ENCODE measurements at places on chromosomes 1 and 21.

DNA sequence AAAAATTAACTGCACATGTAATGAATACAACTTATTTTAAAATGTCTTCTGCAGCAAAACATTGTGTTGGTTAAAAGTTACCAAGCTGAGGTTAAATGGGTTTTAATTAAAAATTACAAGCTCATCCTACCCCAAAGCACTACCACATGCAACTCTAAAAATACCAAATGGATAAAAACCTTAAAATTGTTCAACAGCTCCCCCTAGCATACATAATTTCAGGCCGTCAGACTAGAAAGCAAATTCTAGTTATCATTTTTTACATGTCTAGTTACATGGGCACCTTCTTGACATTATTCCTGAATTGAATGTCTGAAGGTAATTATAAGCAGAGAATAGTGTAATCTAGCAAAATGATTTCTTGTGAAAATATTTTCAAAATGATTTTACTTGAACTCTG is 176.5 kb downstream of the C1orf21 start:
- peak; percentile 6 for DNase-seq

- DNase-seq, result no peak
These were observed 59.9 kb downstream of the JAK1 start for GRCh38 chr1:64906447-64906846.

- no peak for DNase-seq
These were observed 45.3 kb downstream of the ITSN1 start for GRCh38 chr21:33687634-33688033.

DNA sequence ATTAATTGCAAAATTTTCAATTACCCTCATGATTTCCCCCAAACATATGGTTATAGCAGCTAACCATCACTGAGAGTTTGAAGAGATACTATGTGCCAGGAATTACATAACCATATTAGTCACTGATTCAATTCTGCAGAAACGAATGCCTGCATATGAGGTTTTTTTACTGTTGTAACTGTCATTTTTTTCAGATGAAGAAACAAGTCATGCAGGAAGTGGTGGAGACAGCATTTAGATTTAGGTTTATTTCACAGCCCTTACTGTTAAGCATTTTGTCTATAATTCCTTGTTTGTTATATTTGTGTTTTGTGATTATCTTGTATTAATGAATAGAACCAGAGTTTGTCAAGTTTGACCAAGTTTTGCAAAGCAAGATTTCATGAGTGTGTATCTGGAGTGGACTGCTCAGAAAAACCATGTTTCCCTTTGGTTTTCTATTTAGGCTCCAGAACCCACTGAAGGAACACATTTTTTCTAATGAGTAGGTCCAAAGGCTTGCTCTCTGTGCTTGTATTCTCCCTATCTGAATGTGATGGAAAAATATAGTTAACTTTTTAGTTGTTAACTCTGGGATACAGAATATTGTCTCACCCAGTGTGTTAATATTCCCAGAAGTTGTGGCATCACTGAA is 308.5 kb upstream of the ADAMTS5 start:
- no peak for DNase-seq

DNA sequence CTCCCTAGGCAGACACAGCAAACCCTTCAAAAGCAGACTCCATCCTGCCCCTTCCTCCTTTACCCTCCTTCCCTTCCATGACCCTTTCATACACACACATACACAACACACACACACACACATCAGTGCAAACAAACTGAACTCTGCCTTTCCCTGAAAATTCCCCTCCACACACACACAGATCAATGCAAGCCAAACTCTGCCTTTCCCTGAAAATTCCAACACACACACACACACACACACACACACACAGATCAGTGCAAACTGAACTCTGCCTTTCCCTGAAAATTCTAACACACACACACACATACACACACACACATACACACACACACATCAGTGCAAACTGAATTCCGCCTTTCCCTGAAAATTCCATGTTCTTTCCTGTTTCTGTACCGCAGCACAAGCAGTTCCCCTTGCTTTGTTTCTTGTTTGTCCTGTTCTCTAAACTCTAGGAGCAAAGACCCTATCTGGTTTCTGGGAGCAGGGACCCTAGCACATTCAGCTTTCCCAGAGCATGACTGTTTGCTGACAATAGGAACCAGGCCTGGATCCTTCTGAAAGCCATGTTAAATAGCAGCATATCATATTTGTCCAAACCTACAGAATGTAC is 91.0 kb downstream of the PTPN14 start:
- no peak for DNase-seq

DNA sequence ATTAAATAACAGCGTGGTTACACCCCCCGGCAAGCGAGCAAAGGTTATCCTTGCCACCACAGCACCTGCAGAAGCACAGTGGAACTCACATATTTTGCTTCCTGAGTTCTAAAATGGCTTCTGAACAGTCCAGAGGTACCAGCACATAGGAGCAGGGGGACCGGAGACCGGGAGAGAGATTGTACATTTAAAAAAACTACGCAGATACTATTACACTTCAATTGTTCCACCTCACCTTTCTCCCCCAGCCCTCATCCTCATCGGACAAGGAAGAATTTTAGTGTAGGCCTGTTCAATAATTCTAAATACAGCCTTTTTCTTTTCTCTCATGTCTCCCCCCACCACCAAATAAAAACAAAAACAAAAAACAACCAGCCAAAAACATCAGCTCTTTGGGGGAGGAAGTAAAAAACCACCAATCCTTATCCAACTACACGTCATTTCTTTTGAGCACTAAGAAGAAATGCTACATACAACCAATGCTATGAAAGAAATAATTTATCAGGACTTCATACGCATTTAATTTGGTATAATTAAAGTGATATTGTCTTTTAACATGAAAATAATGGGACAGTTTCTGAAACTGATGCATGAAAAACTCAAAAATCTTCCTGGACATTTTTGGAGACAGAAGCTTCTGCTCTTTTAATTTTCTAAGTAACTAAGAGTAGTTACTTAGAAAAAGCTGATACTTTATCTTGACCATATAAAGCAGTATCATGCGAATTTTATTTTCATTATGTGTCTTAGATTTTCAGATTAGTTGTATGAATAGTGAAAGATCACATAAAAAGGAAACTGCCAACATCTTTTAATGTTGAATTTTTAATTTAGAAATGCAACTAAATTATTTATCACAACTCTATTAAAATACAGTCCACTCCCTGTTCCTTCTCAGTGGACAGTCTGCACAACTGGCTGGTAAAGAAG is 9.1 kb downstream of the CDKN2C start:
- peak; percentile 65 for DNase-seq

GRCh38 chr1:164384262-164384661 is 174.7 kb upstream of the PBX1 start:
- DNase-seq, result no peak

- DNase-seq, result no peak
These were observed 56.4 kb downstream of the GRIK3 start for GRCh38 chr1:36977731-36978406.

DNA sequence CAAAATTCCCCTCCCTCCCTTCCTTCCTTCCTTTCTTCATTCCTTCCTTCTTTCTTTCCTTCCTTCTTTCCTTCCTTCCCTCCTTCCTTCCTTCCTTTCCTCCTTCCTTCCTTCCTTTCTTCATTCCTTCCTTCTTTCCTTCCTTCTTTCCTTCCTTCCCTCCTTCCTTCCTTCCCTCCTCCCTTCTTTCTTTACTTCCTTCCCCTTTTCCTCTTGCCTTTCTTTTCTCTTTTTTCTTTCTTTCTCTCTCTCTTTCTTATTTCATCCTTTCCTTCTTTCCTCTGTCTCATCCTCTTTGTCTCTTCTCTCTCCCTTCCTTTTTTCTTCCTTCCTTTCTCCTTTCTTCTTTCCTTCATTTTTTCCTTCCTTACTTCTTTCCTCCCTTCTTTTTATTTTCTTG is 171.9 kb upstream of the BRINP3 start:
- no peak for DNase-seq

GRCh38 chr1:1353389-1354151 is 4.4 kb upstream of the DVL1 start:
- no peak for DNase-seq

GRCh38 chr1:30466610-30467009 is 256.8 kb downstream of the MATN1 start:
- no peak for DNase-seq

GRCh38 chr1:153795330-153795837 is 20.2 kb downstream of the SLC27A3 start:
- DNase-seq, result no peak

- DNase-seq, result no peak
These were observed 97.6 kb downstream of the EPHB2 start for GRCh38 chr1:22808186-22808675.

DNA sequence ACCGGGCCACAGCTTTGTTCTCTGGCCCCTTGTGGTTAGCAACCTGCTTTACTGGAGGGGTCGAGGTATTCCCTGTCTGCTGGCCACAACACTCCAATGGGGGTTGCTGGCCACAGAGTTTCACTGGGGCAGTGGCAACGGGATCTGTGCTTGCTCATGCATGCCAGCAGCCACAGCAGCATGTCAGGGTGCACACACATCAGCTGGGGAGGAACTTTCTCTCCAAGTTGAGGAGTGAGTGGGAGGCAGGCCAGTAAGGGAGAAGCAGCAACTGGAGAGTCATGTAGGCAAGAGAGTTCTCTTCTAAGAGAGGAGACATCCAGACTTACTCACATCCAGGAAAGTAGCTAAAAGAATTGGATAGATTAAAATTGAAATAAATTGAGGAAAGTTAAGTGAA is 38.0 kb downstream of the SAMD13 start:
- DNase-seq, result no peak

DNA sequence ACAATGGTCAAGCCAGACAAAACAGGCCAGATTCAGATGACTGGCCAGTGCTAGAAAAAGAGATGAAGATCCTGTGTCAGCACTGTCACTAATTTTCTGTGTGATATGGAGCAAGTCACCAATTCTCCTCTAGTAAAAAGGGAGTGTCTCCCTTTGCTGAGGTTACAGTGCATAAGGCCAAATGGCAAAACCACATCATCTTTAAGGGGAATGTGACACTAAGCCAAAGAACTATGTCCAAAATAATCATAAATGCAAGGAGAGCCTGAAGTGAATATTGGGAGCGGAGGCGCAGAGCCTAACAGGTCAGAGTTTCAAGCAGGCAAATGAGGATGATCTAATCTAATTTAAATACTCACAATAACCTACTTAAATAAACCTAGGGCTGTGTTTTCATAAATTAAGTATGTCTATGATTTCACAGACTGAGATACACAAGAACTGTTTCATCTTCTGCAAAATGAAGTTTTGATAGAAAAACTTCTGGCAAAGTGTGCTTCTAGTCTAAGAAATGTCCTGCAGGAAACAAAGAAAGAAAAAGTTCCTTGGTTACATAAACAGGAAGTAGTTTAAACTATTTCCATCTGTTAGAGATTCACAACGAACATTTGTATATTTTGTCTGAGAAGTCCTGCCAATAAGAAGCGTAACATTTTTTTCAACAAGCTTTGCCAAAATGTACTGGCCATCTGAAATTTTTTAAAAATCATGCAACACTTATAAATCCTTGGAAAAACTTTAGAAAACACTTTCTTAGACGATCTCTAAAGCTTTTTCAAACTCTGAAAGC is 290.2 kb downstream of the LRRC40 start:
- no peak for DNase-seq

GRCh38 chr1:234505769-234506102 is 26.8 kb upstream of the TARBP1 start:
- DNase-seq, result no peak

GRCh38 chr21:31974454-31974985 is 101.7 kb downstream of the HUNK start:
- DNase-seq, result no peak
